Endothelial cell (in vitro differentiated cells): ENCODE measurements at places on chromosomes 12 and 14. TPM values are rescaled to one million over a fixed set of nuclear protein-coding genes. Genes with fewer than 3 reads are reported as not detected.

DNA sequence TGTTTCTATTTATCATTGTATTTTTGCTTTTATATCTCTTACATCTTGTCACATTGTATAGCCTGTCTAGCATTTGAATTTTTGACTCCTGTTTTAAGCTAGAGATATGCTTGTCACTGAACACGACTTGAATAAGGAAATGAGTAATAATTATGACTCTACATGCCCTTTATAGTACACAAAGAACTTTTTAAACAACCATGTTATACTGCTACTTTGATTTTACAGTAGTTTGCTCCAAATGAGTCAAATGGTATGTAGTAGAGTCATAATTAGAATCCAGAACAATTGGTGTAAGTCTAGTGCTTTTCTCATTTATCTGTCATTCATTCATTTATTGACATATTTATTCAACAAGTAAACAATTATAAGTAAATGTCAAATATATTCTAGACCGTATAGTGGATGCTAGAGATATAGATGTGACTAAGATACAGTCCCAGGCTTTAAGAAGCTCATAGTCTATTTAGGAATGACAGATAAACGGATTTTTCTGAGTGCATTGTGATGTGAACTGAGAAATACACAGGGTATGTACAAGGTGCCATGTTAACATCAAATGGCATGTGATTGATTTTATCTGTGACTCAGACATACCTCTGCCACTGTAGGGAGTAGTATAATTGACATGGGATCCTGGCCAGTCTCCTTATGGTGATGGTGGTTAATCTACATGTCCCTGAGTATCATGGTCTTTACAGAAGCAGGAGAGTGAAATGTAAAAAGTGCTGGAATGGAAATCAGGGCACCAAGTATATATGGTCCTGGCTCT is 799.7 kb downstream of the DIO2 start:
- no peaks in the 10 kb centered on the region for H3K27me3 ChIP-seq
- no peak for DNase-seq
- H3K4me1 ChIP-seq = no peaks in the 10 kb centered on the region
- H3K27ac ChIP-seq = no peak overlapping the region

GRCh38 chr12:86724716-86725115 is 468.5 kb upstream of the MGAT4C start:
- H3K27ac ChIP-seq = no peak overlapping the region
- DNase-seq = no peak
- H3K27me3 ChIP-seq = no peaks in the 10 kb centered on the region
- H3K4me1 ChIP-seq = no peaks in the 10 kb centered on the region
- H3K4me3 ChIP-seq = no peak overlapping the region

GRCh38 chr14:69692594-69692993 is 74.3 kb upstream of the SRSF5 start:
- H3K27ac ChIP-seq = no peak overlapping the region
- no peak overlapping the region for H3K4me3 ChIP-seq
- DNase-seq = no peak
- peaks cover 15% of the 10 kb centered on the region for H3K36me3 ChIP-seq
- H3K27me3 ChIP-seq = peaks cover 4% of the 10 kb centered on the region

GRCh38 chr12:16605642-16606116 is 283 bp downstream of the LMO3 start:
- H3K27ac ChIP-seq = no peak overlapping the region
- H3K4me3 ChIP-seq = peak overlapping the region; percentile 90
- H3K4me1 ChIP-seq = peaks cover 35% of the 10 kb centered on the region
- H3K36me3 ChIP-seq = no peaks in the 10 kb centered on the region

DNA sequence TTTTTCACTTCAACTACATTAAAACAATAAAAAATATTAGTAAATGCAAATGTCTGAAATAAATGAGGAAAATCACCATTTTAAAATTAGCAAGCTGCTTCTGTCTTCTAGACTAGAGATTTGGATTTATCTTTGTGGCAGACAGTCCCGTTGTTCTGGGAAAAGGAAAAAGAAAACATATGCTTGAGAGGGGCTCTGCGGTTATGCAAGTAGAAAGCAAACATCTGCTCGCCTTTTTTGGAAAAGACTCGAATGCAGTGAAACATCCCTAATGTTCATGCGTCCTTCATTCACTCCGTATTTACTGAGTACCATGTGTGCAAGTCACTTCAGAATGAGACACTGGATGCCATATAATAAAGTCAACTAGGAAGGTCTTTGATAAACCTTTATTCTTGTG is 44.9 kb downstream of the IFNG start:
- H3K4me3 ChIP-seq = no peak overlapping the region
- H3K27me3 ChIP-seq = no peaks in the 10 kb centered on the region
- no peak for DNase-seq
- no peaks in the 10 kb centered on the region for H3K36me3 ChIP-seq

DNA sequence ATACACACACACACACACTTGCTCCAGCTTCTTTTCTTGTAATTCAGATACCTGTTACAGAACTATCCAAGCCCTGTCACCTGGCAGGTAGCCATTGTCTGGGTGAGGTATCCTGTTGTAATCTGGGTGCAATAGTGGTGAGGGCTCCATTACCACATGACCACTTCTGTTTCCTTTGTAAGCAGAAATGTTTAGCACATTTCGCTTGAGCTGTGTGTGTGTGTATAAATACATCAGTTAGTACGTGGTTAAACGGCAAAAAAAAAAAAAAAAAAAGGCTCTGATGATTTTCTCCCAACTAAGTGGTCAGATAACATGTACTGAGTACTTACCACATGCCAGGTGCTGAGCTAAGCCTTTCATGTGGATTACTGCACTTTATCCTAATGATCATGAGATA is 129.3 kb upstream of the SSTR1 start:
- H3K36me3 ChIP-seq = no peaks in the 10 kb centered on the region
- no peaks in the 10 kb centered on the region for H3K27me3 ChIP-seq
- no peak overlapping the region for H3K4me3 ChIP-seq
- no peaks in the 10 kb centered on the region for H3K4me1 ChIP-seq
- DNase-seq = no peak
- H3K27ac ChIP-seq = no peak overlapping the region

- H3K4me1 ChIP-seq = peaks cover 15% of the 10 kb centered on the region
- no peak overlapping the region for H3K4me3 ChIP-seq
- H3K27me3 ChIP-seq = peaks cover 14% of the 10 kb centered on the region
Observed at GRCh38 chr14:104676694-104677511, 12.5 kb upstream of the INF2 start.

GRCh38 chr12:51393676-51394545 is 2.7 kb upstream of the GALNT6 start:
- peaks cover 9% of the 10 kb centered on the region for H3K27me3 ChIP-seq
- peak overlapping the region; percentile 78 for H3K27ac ChIP-seq
- no peak for DNase-seq
- peaks cover 45% of the 10 kb centered on the region for H3K4me1 ChIP-seq

DNA sequence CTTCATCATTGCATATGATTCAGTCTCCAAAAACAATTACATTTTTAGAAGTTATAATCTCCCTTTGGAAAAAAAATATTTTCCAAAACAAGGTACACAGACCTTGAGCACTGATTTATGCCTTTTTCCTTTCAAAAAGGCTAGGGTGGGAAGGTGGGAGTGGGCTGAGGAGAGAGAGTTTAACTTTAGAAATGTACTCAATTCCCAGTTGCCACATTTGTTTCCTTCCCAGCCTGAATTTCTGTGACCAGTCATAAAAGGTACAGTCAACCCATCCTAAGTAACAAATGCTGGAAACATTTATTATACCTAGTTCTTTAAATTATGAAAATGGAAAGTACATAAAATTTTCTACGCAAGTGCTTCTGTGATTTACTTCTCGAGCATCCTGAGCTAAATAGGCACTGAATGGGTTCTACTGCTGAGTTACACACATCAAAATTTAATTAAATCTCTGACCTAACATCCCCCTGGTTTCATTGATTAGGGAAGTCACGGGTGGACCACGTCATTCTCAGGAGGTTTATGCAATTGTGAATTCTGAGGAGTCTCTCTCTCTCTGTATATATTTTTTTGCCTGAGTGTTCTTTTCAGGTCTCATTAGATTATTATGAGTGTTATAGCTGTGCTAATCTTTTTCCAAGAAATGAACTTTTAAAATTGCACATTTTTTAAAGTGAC is 371.8 kb downstream of the BTG1 start:
- no peak overlapping the region for H3K4me3 ChIP-seq
- H3K27ac ChIP-seq = no peak overlapping the region
- no peaks in the 10 kb centered on the region for H3K36me3 ChIP-seq
- no peaks in the 10 kb centered on the region for H3K4me1 ChIP-seq

DNA sequence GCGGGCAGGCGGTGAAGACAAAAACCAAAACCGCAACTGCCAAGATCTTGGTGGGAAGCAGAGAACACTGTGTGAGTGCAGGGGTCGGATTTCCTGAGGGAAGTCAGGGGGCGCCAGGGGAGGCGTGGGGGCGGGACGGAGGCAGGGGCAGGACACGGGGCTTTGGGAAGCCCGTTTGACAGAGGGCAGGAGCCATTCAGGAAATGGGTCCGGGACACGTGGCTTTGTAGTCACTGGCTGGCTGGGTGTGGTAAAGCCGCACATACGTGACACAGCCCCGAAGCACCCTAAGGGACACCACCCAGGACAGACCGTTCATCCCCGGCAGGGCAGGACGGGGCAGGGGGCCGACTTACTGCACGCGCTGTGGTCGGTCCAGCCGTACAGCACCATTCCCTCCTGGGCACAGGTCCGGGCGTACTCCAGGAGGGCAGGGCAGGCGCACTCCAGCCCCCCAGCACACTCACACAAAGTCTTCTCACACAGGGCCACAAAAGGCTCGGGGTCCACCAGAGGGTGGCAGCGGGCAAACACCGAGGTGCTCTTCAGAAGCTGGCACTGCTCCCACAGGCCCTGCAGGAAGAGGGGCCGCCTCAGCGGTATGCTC is 49.4 kb downstream of the VWF start:
- no peak for DNase-seq
- no peak overlapping the region for H3K4me3 ChIP-seq
- peaks cover 9% of the 10 kb centered on the region for H3K27me3 ChIP-seq
- peaks cover 22% of the 10 kb centered on the region for H3K4me1 ChIP-seq

The ESRRB gene
- 0.08 TPM for total RNA-seq

The HECTD4 gene
- total RNA-seq = 47.9 TPM

The NAV3 gene
- 20.3 TPM for total RNA-seq

The MANSC4 gene
- not detected for total RNA-seq

The FOXN4 gene
- not detected for total RNA-seq
